PC-9 (cell line): ENCODE measurements at places on chromosomes 6 and 20. TPM values are rescaled to one million over a fixed set of nuclear protein-coding genes. Genes with fewer than 3 reads are reported as not detected.
A peak's percentile ranks its signal among the peaks of the same experiment; 100 is the strongest.

The EEF1A2 gene
- 75.2 and 90.2 TPM in 2 replicates for total RNA-seq

GRCh38 chr6:110981202-110981600, 637 bp upstream of the RPF2 start:
- no peak for DNase-seq

DNA sequence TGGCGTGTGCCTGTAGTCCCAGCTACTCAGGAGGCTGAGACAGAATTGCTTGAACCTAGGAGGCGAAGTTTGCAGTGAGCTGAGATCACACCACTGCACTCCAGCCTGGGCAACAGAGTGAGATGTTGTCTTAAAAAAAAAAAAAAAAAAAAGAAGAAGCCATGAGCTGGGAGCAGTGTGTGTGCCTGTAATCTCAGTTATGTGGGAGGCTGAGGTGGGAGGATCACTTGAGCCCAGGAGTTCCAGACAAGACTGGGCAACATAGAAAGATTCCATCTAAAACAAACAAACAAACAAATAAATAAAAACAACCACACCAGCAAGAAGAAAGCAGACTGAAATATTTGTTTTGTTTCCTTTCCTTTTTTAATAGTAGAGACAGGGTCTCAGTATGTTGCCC, 62.2 kb upstream of the KIF13A start:
- DNase-seq: no peak

DNA sequence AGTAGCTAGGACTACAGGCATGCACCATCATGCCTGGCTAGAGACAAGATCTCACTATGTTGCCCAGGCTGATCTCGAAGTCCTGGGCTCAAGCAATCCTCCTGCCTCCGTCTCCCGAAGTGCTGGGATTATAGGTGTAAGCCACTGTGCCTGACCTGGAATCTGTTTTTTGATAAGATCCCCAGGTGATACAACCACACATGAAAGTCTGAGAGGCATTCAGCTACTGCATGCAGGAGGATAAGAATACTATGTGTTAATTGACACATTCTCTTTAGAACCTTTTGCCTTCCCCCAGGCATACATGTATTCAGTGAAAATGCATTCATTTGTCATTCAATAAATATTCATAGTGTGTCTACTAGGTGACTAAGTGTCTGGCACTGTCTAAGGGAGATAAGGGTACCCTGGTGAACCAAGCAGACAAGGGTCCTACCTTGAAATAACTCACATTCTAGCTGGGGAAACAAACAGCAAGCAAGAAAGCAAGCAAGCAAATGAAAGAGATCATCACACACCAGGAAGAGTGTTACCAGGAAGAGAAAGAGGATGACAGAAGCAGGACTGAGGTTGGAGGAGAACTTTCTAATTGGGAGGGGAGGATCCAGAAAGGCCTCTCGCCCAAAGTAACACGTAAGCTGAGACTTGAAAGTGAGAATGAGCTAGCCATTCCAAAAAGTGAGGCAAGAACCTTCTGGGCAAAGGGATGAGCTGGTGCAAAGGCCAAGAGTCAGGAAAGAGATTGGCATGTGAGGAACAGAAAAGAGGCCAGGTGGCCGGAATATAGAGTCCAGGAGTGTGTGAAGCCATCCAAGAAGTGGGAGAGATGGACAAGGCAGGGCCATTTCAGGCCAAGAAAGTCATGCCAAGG, 6.5 kb downstream of the GFOD1 start:
- peak; percentile 76 for DNase-seq
